Neural progenitor cell (in vitro differentiated cells): ENCODE measurements at places on chromosomes 6 and 20.

DNA sequence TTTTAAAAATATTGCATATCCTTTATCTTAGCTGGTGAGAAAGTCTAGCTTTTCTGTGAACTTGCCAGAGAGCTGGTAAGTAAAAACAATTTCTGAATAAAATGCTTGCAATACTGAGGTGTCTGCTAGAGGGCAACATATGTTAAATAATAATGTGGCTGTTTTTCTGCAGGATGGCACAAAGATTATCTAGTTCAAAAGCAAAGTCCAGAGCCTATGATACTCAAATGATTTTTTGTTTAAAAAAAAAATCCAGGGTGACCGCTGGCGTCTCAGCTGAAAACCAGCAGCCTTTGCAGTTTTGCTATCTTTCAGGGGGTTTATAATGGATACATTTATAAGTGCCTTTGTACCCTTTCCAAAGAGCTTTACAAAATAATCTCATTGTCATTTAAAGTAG, 194.9 kb downstream of the PHACTR1 start:
- peak; percentile 23 for DNase-seq

DNA sequence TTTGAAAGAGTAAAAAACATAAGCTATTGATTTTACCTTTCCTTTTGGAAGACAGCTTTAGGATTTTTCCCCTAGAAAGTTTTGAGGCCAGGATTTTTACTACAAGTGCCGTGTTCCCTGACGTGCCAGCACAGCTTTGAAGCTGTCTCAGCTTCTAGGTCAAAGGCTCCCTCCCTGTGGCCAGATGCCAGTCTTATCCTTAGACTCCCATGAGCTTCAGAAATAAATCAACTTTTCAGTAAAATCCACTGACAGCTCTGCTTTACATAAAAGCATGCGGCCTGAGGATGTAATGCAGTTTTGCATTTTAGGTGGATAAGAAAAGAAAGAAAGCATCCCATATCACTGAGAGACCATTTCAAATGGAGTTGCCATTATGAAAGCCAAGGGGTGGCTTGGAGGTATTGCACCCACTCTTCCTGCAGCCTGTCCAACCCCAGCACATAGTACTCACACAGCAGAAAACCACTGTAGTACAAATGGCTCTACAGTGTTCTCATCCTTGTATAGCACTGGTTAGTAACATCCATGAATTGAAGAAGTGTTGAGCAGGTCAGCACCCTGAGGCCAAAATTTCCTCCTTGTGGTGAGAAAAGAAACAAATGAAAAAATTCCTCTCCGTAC, 15.2 kb upstream of the ATXN1 start:
- DNase-seq: no peak

DNA sequence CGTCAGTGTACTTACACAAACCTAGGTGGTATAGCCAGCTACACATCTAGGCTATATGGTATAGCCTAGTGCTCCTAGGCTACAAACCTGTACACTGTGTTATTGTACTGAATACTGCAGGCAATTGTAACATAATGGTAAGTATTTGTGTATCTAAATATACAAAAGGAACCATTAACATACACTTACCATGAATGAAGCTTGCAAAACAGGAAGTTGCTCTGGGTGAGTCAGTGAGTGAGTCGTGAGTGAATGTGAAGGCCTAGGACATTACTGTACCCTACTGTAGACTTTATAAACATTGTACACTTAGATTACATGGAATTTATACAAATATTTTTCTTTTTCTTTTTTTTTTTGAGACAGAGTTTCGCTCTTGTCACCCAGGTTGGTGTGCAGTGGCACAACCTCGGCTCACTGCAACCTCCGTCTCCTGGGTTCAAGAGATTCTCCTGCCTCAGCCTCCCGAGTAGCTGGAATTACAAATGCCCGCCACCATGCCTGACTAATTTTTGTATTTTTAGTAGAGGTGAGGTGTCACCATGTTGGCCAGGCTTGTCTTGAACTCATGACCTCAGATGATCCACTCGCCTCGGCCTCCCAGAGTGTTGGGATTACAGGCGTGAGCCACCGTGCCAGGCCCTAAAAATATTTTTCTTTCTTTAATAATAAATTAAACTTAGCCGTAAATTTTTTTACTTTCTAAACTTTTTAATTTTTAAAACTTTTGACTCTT, 15.4 kb upstream of the KIAA1755 start:
- no peak for DNase-seq

DNA sequence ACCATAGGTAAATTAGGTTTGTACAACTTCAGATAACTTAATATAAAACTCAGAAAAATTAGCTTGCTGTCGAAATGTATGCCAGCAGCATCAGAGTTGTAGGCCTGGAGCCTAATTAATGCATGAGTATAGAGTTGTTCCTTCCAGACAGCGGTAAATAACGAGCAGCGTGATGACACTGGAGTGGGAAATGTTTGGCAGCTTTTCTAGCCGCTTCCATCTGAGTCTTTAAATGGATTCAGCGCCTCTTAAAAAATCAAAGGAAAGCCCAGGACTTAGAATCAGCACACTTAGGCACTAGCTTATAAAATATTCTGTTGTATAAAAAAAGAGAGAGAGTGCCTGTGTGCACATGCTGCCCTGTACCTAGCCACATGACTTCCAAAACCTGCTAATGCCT, 43.7 kb upstream of the SYNJ2 start:
- no peak for DNase-seq

GRCh38 chr6:93350774-93351173, 68.6 kb downstream of the EPHA7 start:
- DNase-seq: no peak
